ENCODE measurements at places on chromosomes 1 and 21. TPM values are rescaled to one million over a fixed set of nuclear protein-coding genes. Genes with fewer than 3 reads are reported as not detected.

Gene EDN2
- total RNA-seq = not detected

Gene OR2G6
- not detected for total RNA-seq

Gene CSF3R
- 1.3 TPM for total RNA-seq

Gene DUSP10
- total RNA-seq = 2.5 TPM

Gene LRRC39
- total RNA-seq = 1.0 TPM

Gene MYBPH
- total RNA-seq = not detected

Gene VCAM1
- not detected for total RNA-seq

Gene SLAMF6
- total RNA-seq = 48.5 TPM

Gene LIN28A
- not detected for total RNA-seq

Gene LMOD1
- total RNA-seq = not detected

Gene OPRD1
- total RNA-seq = not detected

Gene PDE4B
- total RNA-seq = 43.5 TPM
